Stimulated activated CD4-positive, alpha-beta T cell treated with anti-CD3 and anti-CD28 coated beads, Interleukin-1b, Interleukin-23, amount 100 ng/mL, for 1 hour (primary cell): ENCODE measurements at places on chromosomes 4 and X.

DNA sequence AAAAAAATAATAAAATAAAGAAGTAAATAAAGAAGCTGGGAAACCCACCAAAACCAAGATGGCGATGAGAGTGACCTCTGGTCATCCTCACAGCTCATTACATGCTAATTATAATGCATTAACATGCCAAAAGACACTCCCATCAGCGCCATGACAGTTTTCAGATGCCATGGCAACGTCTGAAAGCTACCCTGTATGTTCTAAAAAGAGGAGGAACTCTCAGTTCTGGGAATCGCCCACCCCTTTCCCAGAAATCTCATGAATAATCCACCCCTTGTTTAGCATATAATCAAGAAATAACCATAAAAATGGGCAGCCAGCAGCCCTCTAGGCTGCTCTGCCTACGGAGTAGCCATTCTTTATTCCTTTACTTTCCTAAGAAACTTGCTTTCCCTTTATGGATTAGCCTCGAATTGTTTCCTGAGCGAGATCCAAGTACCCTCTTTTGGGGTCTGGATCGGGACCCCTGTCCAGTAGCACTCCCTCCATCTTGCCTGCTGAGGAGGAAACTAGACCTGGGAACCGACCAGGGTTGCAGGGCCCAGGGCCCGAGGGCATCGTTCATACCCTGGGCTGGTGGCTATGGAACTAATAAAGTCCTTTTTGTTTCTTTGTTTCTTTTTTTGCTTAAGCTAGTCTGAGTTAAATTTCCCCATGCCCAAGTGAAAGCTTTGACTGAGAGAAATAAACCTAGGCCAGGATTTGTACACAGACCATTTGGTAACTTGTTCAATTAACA is 30.9 kb downstream of the HTT-AS start:
- no peak for DNase-seq

DNA sequence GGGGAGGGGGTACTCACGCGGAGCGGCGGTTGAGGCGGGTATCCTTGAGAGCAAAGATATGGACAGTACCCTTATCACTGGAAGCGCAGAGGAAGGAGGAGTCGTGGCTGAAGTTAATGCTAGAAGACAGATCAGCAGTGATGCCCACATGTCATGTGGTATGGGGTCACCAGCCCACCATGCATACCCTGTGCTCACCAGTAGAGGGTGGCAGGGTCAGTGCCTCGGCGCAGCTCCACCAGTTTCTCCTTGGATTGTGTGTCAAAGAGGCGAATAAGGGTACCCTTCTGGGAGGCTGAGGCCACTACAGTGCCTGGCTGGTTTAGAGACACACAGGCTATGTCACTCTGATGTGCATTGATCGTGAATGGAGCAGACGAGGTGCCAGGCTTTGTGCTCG is 1.5 kb upstream of the PRAF2 start:
- no peak for DNase-seq

DNA sequence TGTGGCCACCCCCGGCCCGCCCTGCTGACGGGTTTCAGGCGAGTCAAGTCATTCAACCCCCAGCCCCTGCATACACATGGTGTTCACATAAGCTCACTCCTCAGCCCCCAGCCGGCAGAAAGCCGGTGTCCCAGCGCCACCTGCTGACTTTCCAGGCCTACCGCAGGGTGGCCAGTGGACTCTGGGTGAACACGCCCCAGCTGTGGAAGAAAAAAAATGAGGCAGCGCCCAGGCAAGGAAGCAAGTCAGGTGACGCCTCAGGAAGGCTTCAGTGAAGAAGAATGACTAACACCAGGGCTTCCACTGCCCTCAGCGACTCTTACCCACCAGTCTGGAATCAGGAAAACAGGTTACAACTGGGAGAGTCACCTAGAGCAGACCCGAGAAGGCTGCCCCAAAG is 15.8 kb downstream of the BCAP31 start:
- no peak for DNase-seq

- no peak for DNase-seq
These were observed 61.2 kb downstream of the SLC9A6 start for GRCh38 chrX:136046295-136047015.

- no peak for DNase-seq
These were observed 70.7 kb upstream of the ANXA10 start for GRCh38 chr4:168021666-168022065.

DNA sequence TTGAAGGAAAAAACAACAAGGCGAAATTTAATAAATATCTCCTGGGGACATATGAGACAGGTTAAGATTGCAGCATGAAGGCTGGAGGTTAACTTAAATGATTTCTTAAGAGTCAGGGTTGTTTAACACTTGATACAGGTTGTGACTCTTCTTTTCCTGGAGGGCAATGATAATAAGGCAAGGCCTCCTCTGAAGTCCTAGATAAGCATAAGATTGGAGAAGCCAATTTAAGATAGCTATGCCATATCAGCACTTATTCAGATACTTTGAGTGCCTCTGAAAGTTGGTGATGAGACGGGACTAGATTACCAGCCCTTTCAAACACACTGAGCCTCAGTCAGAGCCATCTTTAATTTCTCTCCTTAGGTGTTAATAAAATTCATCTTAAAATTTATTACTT is 350.8 kb downstream of the FBXO8 start:
- no peak for DNase-seq

GRCh38 chr4:57672846-57673433 is 562.8 kb upstream of the IGFBP7 start:
- no peak for DNase-seq

DNA sequence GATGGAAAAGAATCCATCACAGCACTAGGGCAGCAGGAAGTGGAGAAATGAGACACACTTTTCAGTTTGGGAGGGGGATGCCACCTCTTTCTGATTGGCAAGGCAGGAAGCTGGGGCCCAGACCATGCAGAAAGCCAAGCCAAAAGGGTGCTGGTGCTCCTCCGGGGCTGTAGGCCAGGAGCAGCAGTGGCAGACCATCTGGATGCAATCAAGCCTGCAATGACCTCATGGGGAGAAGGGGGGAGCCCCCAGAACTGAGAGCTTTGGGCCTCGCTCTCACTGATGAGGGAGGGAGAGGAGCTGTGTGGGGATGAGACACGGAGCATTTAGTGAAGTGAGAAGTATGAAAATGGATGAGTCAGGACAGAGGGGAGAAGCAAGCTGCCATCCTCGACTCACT is 141.3 kb upstream of the NALF2 start:
- no peak for DNase-seq

DNA sequence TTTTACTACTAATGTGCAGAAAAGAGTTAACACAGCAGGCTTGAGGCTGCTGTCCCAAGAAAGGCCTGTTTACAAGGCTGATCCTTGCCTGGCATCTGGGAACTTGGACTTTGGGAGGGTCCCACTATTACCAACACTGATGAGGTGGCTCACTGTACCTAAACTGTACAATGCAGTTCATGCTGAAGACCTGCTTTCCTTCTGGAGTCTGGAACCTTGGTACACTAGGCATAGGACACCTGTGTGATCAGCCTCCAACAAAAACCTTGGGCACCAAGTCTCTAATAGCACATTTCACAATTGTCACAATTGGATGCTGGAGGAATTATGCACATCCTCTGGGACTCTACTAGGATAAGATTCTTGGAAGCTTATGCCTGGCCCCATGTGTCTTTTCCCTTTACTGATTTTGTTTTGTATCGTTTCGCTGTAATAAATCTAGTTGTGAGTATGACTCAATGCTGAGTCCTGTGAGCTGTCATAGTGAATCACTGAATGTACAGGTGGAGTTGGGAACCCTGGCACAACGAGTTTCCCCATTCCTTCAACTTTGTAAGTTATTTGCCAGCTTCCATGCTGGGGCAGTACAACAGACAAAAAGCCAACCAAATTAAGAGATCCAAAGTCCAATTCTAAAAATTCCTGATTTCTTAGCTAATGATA is 45.9 kb downstream of the TEC start:
- DNase-seq: no peak

DNA sequence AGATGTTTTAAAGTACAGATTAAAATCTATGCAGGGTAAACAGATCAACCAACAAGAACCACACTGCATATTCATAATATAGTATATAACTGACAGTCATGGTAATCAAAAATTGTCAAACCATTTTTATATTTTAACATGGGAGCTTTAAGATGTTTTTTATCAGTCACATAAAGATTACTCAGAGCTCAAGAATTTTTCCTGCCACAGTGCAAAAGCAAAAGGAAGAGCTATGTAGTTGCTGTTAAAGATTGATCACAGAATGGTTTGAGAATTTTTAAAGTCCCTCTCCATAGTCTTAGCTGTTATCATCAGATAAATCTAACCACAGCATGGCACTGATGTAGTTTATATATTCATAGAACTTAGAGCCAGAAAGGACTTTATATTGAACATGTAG is 8.5 kb downstream of the RAB9B start:
- DNase-seq: no peak

DNA sequence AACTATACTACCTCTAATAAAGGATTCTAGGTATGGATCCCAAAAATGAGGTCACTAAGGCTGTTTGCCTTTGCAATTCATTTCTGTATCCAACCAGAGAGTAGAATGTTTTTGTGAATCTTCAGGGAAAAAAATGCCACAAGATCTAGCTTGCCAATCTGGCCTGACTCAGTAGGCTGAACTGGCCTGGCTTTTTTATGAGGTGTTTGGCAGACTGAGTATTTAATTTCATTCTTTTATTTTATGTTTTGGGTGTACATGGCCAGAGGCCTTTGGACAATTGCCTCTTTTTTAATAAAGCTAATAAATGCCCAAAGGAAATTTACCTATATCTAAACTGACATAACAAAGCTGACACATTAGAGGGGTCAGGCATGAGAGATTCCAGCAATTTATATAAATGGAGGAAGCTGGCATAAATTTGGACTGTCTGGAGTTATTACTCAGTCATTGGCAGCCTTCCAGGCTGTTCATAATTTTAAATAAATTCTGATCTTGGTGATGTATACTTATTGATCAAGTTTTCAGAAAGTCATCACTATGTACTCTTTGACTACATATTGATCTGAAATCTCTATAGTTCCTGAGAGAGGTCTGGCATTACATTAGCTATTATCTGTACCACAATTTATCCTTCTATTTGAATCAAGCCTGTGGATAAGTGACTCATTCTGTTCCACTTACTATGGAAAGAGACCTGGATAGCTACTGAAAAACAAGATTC is 376.4 kb upstream of the NOCT start:
- DNase-seq: no peak

DNA sequence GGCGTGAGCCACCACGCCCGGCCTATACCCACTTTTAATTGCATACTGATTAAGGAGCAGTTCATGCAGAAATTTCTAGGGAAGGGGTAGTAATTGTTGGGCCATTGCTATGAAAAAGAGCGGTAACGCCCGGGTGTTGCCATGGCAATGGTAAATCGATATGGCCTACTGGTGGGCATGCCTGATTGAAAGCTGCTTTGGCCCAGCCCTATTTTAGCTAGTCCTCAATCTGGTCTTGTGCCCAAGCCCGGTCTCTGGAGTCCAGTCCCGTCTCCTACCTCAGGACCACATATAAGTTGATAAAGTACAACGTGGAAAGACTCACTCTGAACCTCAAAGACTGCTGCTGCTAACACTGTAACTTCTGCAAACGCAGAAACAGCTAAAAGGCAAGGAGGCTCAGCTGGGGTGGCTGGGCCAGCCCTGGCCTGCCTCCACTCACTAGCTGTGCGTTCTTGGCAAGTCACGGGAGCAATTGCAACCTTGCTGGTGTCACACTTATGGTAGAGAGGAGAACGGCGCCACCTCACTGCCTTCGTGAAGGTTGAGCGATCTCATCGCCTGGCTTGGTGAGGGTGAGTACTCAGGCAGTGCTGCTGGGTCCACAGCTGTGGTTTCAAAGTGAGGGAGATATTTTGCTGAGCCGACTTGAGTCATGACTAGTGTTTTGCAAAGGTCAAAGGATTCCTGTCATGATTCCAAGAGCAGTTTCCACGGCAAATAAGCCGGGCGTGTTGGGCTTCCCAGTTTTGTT is 57.0 kb upstream of the GRPEL1 start:
- no peak for DNase-seq

GRCh38 chr4:111797455-111798163 is 347.6 kb upstream of the FAM241A start:
- no peak for DNase-seq

DNA sequence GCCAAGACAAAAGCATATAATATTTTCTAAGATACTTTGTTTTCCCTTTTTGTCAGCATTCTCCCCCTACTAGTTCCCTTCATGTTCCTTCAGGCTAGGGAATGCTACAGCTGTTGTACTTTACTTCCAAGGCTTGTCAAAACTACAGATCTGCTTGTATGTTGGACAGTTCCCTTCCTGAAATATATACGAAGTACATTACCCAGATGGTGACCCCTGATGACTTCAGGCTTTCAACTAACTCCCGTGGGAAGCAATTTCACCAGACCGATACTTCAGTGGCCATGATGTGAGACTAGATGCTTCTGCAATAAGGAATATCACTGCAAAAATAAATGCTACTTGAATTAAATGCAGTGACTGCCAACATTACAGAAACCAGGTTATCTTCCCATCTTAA is 332.8 kb downstream of the SH2D1A start:
- no peak for DNase-seq

- DNase-seq: no peak
These were observed 1.4 kb downstream of the ADGRA3 start for GRCh38 chr4:22514481-22514880.

- DNase-seq: no peak
These were observed 296.0 kb upstream of the HS3ST1 start for GRCh38 chr4:11724731-11725130.

GRCh38 chr4:150518559-150518958 is 63.4 kb upstream of the MAB21L2 start:
- no peak for DNase-seq

DNA sequence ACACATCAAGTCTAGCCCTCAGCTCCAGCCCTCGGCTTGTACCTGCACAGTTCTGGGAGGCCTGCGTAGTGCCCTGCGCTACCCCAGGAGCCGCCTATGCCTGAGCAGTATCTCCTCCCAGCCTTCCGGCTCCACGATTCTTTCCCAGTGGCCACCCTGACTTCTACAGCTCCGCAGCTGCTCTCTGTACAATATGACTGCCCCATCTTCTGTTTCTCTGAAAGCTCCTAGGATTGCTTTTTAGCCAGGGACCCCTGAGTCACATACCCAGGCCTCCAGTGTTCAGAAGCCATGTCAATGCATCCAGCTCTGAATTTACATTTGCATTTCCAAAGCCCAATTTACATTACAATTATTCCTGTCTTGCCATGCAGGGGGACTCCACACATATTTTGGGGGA is 135.5 kb downstream of the PJA1 start:
- no peak for DNase-seq

DNA sequence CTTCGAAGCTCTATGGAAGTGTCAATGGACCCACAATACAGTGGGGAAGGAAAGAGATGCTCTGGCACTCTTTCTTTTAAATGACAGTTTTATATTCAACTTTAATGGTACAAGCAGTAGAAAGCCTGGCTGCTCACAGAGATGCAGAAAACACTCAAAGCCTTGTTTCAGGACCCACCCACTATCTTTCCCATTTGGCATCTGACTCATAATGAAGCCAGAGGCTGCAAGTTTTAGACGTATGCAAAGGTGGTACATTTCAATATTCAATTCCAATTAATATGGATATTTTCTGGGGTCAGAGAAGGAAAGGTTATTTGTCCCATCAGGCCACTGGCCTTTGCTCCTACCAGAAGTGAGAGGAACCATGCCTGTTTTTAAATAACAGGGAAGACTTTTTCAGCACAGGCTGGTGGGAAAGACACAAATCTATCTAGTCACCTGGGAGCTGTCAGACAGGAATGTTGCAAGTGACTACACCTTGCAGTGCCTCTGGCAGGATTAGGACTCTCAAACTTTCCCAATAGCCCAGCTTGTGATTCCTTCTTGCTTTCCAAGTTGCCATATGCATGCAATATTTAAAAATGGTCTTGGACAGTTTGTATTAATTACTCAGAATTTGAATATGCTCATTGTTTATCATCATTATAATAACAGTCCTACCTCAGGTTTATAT is 70.0 kb upstream of the RAB40AL start:
- DNase-seq: no peak
